ENCODE measurements at places on chromosomes 7 and 10. TPM values are rescaled to one million over a fixed set of nuclear protein-coding genes. Genes with fewer than 3 reads are reported as not detected.

The DEPP1 gene
- 2.0 TPM for total RNA-seq

The PDE1C gene
- total RNA-seq = 3.4 TPM

The CLDN3 gene
- 3.5 TPM for total RNA-seq

The HDAC9 gene
- 0.25 TPM for total RNA-seq

The CADPS2 gene
- 0.03 TPM for total RNA-seq

The GUSB gene
- total RNA-seq = 33.4 TPM

The PNLIPRP1 gene
- total RNA-seq = not detected

The VTI1A gene
- total RNA-seq = 13.3 TPM

The WEE2 gene
- not detected for total RNA-seq

The ANKIB1 gene
- total RNA-seq = 15.4 TPM

The RNF133 gene
- not detected for total RNA-seq

The HMX2 gene
- total RNA-seq = 0.23 TPM

The SORBS1 gene
- 0.35 TPM for total RNA-seq

The SAMD9L gene
- 0.39 TPM for total RNA-seq

The LIPM gene
- not detected for total RNA-seq

The CPN1 gene
- total RNA-seq = 0.26 TPM

The NKX1-2 gene
- total RNA-seq = not detected

The LIPK gene
- total RNA-seq = not detected

The RPP38 gene
- 33.6 TPM for total RNA-seq

The SRRM3 gene
- 11.1 TPM for total RNA-seq

The CYP3A5 gene
- total RNA-seq = 1.9 TPM

The TMEM225B gene
- total RNA-seq = 1.2 TPM

The COL17A1 gene
- 2.8 TPM for total RNA-seq

The HMX3 gene
- not detected for total RNA-seq

The TRIL gene
- total RNA-seq = not detected

The IFIT1B gene
- total RNA-seq = not detected

The MYPN gene
- total RNA-seq = 3.0 TPM

The CTTNBP2 gene
- total RNA-seq = 0.52 TPM

The SLC18A3 gene
- total RNA-seq = not detected

The CBLL1 gene
- 47.7 TPM for total RNA-seq

The VWC2 gene
- not detected for total RNA-seq

The TMEM176B gene
- 0.15 TPM for total RNA-seq

The FOXI2 gene
- not detected for total RNA-seq

The CHN2 gene
- total RNA-seq = 0.35 TPM

The ZNF248 gene
- 3.8 TPM for total RNA-seq

The OR6B1 gene
- not detected for total RNA-seq

The NEURL1 gene
- 0.60 TPM for total RNA-seq

The ELN gene
- not detected for total RNA-seq

The NUTM2E gene
- 0.31 TPM for total RNA-seq

The RGR gene
- total RNA-seq = not detected

The MYOF gene
- 222 TPM for total RNA-seq

The LBX1 gene
- total RNA-seq = not detected

The PRSS37 gene
- total RNA-seq = not detected

The MRC1 gene
- total RNA-seq = not detected

The ANKRD26 gene
- 2.1 TPM for total RNA-seq

The DENND2A gene
- 0.55 TPM for total RNA-seq

The SYT15 gene
- 3.3 TPM for total RNA-seq

The CHCHD3 gene
- total RNA-seq = 72.5 TPM

The FAM237B gene
- not detected for total RNA-seq

The CPVL gene
- 0.29 TPM for total RNA-seq

The ADCYAP1R1 gene
- 0.02 TPM for total RNA-seq

The CDK14 gene
- total RNA-seq = 0.14 TPM

The CPEB3 gene
- 0.32 TPM for total RNA-seq

The WNT2 gene
- not detected for total RNA-seq

The PPP1R17 gene
- total RNA-seq = not detected

The TRPV5 gene
- total RNA-seq = not detected

The FXYD4 gene
- not detected for total RNA-seq

The LEP gene
- not detected for total RNA-seq

All from A549 treated with Mapracorat at 1 μM for 4 hours (cell line).